OCI-M1 (cell line): ENCODE measurements at places on chromosomes 7 and 10.

- DNase-seq: no peak
Observed at GRCh38 chr10:97065128-97065527, 120.6 kb downstream of the SLIT1 start.

- DNase-seq: no peak
Observed at GRCh38 chr10:91643700-91644099, 10.8 kb upstream of the PPP1R3C start.

- peak; percentile 65 for DNase-seq
Observed at GRCh38 chr10:21517134-21518031, 8.1 kb downstream of the SKIDA1 start.

- DNase-seq: peak; percentile 60
Observed at GRCh38 chr10:70903262-70903921, 15.0 kb upstream of the PCBD1 start.

- DNase-seq: no peak
Observed at GRCh38 chr10:17740668-17741067, 11.3 kb upstream of the TMEM236 start.

GRCh38 chr7:122944682-122945303, 50.7 kb downstream of the TAS2R16 start:
- DNase-seq: no peak

GRCh38 chr7:140121326-140121725, 55.5 kb downstream of the KDM7A start:
- DNase-seq: no peak

DNA sequence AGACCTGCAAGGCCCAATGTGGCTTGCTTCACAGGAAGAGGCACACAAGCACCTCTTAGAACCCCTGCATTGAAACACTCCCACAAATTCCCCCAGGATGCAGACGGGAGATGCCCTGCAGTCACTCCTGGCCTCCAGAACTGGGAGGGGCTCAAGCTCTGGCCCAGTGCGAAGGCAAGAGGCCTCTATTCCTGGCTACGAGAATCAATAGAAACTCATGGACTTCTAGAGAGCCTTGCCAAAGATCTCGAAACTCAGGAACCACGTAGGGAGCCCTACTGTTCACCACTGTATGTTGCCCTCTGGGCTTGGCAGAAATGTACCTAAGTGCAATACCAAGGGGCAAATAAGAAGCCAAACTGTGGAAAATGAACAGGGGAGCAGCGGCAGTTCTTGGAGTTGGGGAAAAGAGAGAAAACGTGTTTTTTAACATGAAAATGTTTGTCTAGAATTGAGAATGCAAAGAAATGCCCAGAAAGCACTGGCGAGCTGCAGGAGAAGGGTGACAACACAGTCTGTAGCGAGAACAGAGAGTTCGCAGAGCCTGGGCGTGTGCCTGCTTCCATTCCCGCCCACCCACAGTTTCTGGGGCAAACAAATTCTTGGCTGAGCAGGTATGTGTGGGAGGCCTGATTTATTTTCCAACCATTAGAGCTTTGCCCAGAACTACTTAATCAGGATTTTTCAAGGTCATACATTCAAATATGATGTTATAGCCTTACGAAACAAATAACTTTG, 260.5 kb upstream of the KLF14 start:
- no peak for DNase-seq

DNA sequence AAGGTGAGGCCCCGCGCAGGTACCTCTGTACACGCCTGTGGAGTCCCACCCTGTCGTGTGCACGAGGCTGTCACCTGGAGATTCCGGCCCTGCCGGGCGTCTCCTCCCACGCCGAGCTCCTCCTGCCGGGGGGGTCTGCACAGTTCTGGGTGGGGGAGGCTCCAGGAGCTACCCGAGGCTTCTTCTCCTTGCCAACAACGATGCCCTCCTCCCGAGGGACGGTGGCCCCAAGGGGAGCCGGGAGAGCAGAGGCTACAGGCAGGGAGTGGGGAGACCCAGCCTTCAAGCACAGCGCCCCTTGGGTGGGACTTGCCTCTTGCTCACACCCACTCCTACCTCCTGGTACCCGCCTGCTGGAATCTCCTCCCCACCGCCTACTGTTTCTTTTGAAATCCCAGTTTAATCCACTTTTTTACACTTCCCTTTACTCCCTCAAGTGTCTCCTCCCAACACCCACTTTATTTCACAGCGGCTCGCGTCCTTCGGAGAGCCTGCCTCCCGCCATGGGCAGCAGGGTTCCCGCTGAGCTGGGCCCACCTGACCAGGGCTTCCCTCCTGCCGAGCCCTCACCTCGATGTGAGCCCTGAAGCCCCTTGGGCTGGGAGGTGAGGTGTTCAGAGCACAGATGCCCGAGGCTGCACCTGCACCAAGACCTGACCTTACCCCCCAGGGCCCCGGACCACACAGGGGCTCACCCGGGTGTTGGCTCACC, 338.1 kb downstream of the DNAJB6 start:
- DNase-seq: no peak

GRCh38 chr10:119817991-119818888, 54.4 kb downstream of the MCMBP start:
- no peak for DNase-seq

DNA sequence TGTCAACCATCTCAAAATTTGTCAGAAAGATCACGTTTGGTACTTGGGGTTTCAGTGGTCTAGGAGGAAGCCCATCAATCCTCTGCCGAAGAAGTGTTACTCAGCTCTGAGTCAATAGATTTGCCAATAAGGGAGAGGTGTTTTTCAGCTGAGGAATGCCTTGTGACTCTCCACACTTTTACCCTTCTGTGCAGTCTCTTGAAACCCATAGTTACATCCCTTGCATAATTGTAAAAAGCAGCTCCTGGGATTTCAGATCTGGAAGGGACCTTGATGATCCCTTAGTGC, 47.5 kb downstream of the INSYN2A start:
- DNase-seq: peak; percentile 15

GRCh38 chr10:1942478-1942877, 205.2 kb upstream of the ADARB2 start:
- no peak for DNase-seq

DNA sequence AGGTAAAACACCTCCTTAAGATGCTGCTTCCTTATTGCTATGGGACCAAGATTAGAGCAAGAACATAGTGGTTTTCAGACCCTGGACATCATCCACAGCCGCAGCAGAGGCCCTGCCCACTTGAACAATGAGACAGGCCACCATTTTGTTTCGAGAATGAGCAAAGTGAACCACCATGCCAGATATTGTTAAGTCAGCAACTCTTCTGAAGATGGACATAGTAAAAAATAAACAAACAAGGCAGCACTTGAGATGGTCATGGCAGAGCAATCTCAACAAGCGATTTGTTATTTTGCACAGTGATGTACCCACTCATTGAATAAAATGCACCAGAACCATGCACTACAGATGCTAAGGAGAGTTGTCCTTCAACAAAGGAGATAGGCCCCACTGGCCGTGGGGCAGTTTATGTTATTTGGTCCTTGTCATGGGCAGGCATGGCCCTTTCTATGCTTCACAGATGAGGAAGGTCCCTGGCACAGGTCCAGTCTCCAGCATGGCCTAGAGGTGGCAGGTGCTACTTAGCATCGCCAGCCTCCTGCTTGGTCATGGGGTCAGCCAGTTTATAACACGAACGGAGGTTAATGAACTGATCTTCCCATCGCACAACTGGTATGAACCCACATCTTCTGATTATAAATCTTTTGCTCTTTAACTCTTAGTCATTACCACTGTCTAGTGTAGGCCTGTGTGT, 44.1 kb downstream of the IKZF1 start:
- DNase-seq: no peak

DNA sequence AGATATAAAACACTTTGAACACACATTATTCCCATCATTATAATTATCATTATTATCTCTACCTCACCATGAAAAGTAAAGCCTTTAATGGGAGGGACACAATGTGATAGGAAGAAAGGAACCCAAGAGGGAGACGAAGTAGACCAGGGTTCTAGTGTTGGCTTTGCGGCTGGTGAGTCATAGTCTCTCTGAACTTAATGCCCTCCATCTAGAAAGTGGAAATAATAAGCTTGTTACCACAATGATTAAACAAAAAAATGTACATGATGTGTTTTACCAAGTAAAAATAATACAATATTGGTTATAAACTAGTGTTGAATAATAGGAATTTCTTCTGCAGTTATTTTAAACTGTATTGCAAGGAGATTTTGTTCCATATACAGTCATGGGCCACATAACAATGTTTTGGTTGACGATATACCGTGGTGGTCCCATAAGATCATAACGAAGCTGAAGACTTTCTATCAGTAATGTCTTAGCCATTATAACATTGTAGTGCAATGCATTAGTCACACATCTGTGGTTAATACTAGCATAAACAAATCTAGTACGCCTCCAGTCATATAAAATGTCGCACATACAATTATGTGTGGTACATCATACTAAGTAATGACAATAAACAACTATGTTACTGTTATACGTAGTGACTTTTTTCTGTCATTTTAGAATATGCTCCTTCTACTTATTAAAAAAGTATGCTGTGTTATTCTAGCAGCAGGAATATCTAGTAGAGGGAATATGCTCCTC, 450.6 kb upstream of the SORCS1 start:
- DNase-seq: no peak

DNA sequence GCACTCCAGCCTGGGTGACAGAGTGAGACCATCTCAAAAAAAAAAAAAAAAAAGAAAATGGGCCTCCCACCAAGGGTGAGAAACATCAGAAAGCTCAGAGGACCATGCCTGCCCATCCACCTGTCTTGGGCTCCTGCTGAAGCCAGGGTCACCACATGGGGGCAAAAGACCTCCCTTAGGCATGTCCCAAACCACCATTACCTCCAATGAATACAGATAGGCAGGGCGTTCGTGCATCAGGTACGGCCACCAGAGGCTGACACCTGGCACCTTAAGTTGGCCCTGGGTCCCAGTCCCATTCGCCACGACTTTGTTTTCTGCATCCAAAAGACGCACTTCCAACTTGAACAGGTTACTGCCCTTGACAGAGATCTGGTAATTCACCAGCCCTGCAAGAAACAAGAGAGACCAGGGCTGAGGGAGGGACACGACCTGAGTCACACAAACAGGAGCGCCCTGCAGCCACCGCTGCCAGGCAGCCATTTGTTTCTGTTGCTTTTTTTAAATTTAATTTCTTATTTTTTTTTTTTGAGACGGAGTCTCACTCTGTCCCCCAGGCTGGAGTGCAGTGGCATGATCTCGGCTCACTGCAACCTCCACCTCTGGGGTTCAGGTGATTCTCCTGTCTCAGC, 6.1 kb downstream of the GUSB start:
- DNase-seq: no peak

GRCh38 chr7:106075937-106076336, 36.2 kb downstream of the SYPL1 start:
- DNase-seq: no peak

- no peak for DNase-seq
Observed at GRCh38 chr10:1393481-1393880, 337.3 kb downstream of the WDR37 start.

- DNase-seq: no peak
Observed at GRCh38 chr7:31003721-31004120, 40.0 kb downstream of the GHRHR start.

GRCh38 chr10:109025172-109025571, 898.1 kb downstream of the XPNPEP1 start:
- peak; percentile 59 for DNase-seq

DNA sequence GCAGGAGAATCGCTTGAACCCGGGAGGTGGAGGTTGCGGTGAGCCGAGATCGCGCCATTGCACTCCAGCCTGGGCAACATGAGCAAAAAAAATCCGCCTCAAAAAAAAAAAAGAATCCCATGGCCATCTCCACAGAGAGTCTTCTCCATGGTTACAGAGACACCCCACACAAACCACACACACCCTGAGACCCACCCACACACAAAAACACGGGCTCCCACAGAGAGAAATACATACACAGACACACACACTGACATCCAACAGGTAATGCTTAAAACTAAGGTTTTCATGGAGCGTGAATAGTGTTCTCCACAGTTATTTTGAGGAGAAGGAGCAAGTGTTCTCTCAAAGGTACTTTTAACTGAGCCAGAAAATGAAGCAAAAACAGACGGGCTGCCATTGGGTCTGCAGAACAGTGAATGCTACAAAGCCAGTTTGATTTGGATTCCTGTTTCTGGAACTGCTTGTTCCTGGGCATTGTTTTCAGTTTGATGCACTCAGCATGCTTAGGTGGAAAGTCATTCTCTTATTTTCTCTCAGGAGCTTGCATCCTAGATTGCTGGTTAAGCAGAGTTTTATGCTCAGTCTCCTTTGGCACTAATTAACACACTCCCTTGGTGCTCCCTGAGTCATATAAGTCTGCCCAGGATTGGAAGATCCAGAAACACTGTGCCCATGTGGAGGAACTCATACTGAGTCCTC, 15.4 kb downstream of the AHCYL2 start:
- DNase-seq: no peak

DNA sequence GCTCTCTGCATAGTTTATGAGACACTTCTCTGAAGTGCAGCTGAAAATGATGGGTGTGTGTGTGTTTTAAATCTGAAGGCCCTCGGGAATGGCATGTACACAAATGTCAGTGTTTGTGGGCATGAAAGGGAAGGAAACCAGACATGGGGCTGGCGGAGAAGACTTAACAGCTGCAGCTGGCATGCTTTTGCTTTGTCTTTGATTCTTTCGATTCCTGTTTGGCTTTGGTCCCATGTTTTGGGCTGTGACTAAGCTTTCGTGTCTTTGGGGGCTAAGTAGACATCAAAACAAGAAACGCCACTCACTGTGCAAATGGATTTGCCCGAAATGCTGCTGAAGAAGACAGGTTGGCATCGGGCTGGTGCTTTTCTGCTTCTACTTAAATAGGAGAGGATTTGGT, 179.3 kb downstream of the PFKFB3 start:
- no peak for DNase-seq

- DNase-seq: peak; percentile 91
Observed at GRCh38 chr7:100132697-100133151, 6.0 kb downstream of the MBLAC1 start.

GRCh38 chr10:124009231-124010015, 84.0 kb downstream of the CHST15 start:
- DNase-seq: no peak

DNA sequence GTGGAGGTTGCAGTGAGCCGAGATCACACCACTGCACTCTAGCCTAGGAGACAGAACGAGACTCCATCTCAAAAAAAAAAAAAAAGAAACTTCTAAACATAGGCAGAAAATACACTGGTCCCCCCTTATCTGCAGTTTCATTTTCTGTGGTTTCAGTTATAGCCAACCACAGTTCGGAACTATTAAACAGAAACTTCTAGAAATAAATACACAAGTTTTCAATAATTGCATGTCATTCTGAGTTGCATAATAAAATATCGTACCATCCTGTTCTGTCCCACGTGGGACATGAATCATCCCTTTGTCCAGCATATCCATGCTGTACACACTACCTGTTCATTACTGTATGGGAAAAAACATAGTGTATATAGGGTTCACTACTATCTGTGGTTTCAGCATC, 8.0 kb downstream of the XRCC2 start:
- DNase-seq: peak; percentile 17

DNA sequence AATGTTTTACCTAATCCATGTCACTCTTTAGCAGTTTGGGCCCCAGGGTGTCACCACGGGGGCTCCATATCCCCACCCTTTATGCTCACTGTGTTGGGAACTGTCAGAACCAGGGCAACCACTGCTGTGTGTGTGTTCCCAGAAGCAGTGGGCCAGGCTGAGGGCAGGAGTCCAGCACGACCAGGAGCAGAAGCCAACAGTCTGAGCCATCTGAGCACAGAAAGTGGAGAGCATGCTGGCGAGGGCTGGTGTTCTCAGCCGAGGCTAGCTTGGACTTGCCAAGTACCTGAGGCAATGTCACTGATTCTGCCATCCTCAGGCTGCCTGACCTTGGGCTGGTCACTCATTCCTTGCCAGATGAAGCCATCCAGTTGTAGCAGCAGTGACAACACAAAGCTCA, 285.0 kb downstream of the BMPER start:
- DNase-seq: no peak

GRCh38 chr7:33933611-33934281, 28.4 kb downstream of the BMPER start:
- no peak for DNase-seq

GRCh38 chr7:16615228-16615627, 30.3 kb downstream of the ANKMY2 start:
- no peak for DNase-seq
